ENCODE measurements at places on chromosomes 7 and 10.

- no peak for DNase-seq
Measured at GRCh38 chr10:110746254-110746826, 102.2 kb downstream of the RBM20 start.

GRCh38 chr7:127888411-127888810, 142.8 kb downstream of the LRRC4 start:
- DNase-seq = no peak

DNA sequence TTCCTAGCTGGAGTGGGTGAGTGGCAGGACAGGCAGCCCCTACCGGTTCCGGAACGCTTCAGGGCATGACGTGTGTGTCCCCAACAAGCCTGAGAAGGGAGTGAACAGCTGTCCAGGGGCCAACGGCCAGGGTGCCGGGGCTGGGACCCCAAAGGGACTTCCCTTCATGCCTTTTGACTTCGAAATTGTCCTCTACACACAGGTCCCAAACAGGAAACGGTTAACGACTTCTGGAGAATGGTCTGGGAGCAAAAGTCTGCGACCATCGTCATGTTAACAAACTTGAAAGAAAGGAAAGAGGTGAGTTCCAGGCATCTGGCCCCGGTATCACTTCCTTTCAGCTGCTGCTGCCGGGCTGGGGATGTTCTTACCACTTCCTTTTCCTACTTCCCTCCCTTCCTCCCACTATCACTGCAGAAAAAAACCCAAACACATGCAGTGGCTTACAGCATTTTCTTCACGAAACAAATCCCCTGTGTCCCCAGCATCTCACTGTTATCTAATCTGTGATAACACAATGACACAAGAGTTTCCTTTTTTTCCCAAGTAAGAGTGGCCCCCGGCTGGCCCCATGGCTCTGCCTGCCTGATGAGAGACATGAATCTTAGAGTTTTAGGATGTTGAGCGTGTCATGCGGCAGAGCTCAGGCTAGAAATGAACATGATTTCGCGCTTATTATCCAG, 63.2 kb downstream of the MKI67 start:
- DNase-seq = no peak

- no peak for DNase-seq
Measured at GRCh38 chr7:34837316-34837715, 179.3 kb downstream of the NPSR1 start.

GRCh38 chr7:55339033-55340000, 25.8 kb upstream of the LANCL2 start:
- DNase-seq = no peak

DNA sequence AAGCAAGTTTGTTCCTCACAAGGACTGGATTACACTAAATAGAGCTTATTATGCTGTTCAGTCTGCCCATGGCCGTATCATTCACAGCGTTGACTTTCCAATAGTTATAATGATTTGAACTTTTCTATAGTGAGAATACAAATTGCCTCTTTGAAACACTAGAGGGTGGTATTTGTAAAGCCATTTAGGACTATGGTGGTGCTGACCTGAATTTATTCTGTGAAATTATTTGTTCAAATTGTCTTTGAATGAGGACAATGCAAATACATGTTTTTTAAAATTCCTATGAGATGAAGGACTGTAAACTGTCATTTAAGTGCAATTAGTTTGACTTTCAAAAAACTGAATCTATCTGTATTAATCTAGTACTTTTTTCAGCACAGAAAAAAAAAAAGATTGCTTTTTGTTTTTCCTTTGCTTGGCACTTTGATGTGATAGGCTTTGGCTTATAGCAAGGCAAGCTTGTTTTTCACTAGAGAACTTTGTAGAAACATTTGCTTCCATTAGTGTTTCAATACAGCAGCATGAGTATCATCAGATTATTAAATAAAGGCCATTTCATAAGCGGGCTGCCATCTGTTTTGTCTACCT, 122.7 kb upstream of the TMEM229A start:
- no peak for DNase-seq

DNA sequence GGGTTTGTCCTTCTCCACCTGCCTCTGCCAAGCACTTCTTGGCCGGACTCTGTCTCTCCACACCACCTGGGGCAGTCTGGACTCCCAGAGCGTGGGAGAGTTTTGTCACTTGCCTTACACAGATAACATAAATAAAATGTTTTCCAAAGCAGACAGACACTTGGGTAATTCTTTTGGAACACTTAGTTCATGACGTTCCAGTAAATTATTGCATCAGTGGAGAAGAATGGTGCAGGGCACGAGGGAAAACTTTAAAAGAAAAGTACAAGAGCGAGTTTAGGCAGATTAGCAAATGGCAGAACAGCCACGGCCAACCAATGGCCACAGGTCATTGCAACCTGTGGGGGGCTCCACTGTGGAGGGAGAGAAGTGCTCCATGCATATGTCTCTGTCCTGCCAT, 170.6 kb upstream of the GRB10 start:
- no peak for DNase-seq

DNA sequence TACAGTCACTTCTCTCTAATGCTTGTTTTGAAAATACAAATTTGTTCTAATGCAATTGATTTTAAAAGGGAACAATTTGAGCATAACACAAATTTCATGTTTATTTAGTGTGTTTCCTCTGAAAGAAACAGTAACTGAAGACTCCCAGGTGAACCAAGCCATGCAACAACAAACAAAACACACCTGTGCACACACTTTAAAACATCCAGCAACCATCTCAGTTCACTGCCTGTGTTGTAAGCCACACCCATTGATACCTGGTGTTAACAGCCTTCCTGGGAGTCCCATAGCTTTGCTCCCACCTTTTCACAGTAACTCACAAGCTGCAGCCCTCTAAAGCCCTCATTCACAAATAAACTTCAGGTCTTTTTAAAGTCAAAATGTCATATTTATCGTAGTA, 89.3 kb downstream of the DOCK4 start:
- no peak for DNase-seq

GRCh38 chr7:128679920-128680319, 7.8 kb downstream of the GARIN1A start:
- no peak for DNase-seq

GRCh38 chr10:13184730-13185514, 23.6 kb downstream of the MCM10 start:
- no peak for DNase-seq

DNA sequence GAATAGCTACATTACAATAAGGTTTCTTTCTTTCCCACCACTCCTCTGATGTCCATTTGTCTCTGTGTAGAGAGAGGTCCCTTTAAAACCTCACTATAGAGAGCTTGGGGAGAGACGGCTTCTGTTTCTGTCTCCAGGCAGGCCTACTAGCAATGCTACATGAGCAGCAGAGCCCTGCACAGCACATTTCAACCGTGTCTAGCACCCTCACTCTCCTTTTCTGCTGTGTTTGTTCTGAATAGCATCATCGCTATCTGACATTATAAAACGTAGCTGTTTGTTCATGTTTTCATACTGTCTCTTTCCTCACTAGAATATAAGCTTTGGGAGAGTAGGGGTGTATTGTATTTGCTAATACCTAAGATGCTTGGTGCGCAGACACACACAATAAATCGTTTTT, 487.8 kb upstream of the DPP6 start:
- no peak for DNase-seq

GRCh38 chr7:15446722-15447121, 115.1 kb downstream of the AGMO start:
- DNase-seq = no peak

DNA sequence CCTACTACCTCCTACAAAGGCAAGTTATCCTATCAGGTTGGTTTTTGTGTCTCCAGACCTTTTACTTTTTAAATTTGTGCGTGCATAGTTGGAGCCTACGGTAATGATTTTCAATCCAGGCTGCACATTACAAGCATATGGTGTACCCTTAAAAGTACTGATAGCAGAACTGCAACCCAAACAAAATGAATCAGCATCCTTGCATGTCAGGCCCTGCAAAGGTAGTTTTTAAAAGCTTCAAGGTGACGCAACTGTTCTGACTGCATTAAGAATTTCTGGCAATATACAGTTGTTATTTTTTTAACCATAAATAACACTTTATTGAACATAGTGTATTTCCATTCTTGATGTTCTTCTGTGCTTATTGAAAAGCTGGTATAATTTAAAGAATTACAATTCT, 28.9 kb downstream of the GNAT3 start:
- no peak for DNase-seq

- no peak for DNase-seq
Measured at GRCh38 chr10:94310369-94310768, 52.4 kb downstream of the NOC3L start.

DNA sequence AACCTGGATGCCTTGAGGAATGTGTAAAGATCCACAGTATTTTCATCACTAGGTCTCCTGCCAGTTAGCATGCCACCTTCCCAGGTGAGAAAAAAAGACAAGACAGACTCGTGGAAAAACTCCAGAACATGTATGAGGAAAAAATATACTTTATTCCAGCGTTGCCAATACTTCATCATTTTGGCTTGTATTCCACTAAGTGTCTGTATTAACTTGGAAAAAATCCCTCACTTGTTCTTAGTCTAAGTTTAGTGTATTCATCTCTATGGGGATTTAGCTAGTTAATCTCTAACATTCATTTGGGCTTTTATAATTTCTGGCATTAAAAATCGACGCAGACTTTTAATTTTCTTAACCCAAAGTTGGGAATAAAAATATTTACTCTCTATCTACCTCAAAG, 759.4 kb downstream of the SORCS1 start:
- DNase-seq = no peak

DNA sequence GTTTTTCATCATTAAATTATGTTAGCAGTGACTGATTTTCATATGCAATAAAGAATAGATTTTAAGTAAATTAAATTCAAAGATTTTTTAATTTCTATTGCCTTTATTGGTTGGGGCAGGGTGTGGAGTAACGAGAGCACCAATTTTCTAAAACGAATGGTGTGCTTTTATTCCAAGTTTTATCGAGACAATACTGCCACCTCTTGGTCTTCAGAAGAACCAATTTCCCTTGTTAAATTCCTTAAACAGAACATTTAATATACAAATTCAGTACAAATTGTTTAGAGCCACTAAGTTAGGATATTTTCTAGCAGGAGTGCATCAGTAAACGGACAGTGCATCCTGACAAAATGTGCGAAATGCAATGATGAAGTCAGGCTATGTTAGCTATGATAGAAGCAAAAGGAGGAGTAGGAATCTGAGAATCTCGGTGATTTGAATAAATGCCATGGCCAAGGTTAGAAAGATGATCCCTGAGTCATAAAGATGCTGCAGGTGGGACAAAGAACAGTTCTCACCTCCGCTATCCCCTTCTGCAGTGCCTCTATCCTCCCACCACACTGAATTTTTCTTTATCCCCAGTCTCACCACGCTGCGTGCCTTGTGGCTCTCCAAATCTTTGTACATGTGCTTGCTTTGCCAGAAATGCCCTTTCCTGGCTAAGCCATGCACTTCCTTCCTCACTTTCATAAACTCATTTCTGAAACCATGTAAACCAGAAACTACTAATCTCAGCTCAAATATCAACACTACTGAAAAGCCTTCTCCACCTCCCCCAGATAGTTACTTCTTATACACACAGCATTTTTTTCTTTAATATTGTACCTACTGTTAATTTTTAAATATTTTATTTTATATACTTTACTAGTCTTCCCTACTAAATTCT, 31.9 kb upstream of the AGBL3 start:
- no peak for DNase-seq

DNA sequence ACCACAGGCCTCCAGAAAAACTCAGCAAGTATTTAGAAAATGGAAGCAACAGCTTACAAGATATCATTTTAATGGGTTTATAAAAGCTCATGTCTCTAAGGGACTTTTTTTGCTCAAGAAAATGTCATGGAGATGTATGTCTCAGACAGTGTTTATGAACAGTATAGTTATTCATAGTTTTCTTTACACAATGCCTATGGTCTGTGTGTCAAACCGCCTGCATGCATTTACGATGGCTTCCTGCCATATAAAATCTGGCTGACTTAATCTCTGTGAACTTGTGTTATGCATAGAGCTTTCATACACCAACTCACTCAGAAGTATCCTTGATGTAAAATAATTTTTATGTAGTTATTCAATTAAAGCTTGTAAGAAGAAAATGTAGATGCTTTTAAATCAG, 1314.2 kb upstream of the LRRTM3 start:
- no peak for DNase-seq

GRCh38 chr7:122269241-122269640, 35.3 kb downstream of the FEZF1 start:
- no peak for DNase-seq

GRCh38 chr10:44991571-44991970, 9.2 kb upstream of the ZNF22 start:
- DNase-seq = no peak

DNA sequence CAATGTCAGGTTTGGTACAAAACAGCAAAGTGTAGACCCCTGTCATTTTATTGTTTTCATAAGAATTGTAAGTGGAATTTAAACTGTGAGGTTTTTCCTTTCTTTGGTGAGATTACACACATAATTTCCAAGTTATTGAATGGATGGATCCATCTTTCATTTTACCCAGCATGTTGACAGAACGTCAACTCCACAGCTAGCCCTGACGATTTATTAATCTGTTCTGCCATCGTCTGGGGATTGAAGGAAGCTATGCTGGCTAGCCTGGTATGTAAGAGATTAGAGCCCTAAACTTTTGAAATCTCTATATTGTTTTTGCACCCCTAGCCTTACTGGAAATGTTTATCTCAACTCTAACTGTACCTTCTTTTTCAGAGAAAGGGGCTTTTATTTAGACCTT, 8.6 kb downstream of the WNT16 start:
- DNase-seq = no peak

DNA sequence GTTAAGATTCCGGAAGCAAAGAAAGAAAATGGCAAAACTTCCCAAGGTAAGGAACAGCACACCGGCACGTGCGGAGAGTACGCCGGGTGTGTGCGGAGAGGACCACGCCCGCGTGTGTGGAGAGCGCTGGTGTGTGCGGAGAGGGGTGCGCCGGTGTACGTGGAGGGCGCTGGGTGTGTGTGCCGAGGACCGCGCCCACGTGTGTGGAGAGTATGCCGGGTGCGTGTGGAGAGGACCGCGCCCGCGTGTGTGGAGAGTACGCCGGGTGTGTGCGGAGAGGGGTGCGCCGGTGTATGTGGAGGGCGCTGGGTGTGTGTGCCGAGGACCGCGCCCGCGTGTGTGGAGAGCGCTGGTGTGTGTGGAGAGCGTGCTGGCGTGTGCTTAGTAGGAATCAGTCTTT, 48.6 kb upstream of the DPYSL4 start:
- no peak for DNase-seq

DNA sequence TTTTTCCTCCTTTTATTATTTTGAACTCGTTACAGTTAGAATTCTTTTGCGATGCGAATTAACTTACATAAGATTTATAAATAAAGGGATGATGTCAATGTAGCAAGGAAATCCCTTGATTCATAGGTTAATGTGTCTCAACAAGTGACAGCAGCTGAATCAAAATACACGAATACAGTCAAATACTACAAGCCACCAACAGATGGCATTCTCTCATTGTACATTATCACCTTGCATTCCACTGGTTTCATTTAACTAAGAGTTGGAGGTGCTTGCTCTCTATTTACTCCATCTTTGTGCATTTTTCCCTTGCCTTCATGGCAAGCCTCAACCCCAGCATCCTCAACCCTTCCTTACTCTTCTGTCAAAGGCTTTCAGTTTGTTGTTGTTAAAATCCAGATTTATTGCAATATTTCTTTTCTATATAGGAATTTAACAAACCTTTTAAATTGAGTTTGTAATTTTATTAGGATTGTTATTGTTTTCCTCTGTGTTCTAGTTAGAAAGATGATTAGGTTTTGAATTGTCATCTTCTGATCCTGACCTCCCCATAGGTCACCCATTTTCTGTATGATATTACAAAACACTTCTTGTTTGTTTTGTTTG, 78.3 kb downstream of the SLC25A40 start:
- no peak for DNase-seq

GRCh38 chr10:70352401-70353097, 29.9 kb downstream of the LRRC20 start:
- DNase-seq = no peak
